NCI-H1436 treated with DMSO at 0.1 percent for 48 hours (cell line): ENCODE measurements at places on chromosomes 1 and 21.

GRCh38 chr1:151905070-151905442 is 4.3 kb downstream of the THEM4 start:
- no peak for DNase-seq

DNA sequence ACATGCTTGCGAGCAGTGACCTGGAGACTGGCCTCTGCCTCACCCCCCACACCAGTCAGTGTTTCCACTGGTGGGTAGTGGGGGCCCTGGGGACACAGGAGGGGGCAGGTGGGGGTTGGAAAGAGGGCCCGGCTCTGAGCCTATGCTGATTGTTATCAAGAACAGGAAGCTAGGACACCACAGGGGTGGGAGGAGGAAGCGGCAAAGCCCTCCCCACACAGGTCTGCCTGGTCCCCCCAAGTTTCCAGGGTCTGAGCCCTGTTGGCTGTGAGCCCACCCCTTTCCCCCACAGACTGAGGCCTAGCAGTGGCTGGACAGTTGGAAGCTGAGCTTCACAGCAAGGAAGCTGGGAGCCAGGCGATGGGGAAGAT is 1.6 kb upstream of the PTPN7 start:
- no peak for DNase-seq

- no peak for DNase-seq
These were observed 51.5 kb upstream of the EDARADD start for GRCh38 chr1:236342403-236343245.

GRCh38 chr1:110648417-110648816 is 26.3 kb downstream of the KCNA3 start:
- no peak for DNase-seq

DNA sequence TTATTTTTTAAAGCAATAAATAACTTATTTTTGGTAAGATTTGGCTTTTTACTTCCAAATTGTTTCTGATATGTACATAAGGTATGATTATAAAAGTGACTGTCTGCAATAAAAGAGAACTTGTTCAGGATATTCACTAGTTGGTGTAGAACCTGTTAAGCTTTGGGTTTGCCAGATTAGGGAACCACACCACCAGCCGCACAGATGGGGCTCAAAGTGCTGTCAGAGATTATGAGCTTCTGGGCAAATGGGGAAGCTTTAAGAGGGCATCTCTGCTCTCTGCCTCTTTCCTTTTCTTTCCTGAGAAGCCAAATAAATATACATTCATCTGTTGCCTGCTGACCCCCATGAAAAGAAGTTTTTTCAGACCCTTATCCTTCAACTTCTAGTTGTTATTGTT is 25.4 kb downstream of the IVNS1ABP start:
- no peak for DNase-seq

DNA sequence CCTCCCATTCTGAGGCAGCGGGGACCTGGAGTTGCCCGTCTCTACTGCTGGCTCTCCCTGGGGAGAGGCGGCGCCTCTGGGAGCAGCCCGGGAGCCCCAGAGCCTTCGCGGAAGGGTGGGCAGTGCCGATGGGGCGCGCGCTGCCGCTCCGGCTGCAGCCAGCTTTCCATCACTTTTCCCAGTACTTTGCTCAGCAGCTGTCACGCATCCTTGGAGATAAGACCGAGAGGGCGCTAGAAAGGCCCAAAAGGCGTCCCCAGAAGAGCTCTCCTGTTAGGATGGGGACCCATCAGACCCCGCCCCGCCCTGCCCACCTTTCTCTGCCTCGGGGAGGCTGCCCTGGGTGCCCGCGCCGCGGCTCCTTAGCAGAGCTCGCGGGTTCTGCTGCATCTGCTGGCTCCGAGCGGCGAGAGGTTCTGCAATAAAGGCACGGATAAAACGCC is 534 bp downstream of the KCNH1 start:
- no peak for DNase-seq

GRCh38 chr1:12336413-12336812 is 106.6 kb downstream of the VPS13D start:
- DNase-seq, result no peak

GRCh38 chr1:38915352-38915948 is 26.2 kb downstream of the RHBDL2 start:
- DNase-seq, result no peak

DNA sequence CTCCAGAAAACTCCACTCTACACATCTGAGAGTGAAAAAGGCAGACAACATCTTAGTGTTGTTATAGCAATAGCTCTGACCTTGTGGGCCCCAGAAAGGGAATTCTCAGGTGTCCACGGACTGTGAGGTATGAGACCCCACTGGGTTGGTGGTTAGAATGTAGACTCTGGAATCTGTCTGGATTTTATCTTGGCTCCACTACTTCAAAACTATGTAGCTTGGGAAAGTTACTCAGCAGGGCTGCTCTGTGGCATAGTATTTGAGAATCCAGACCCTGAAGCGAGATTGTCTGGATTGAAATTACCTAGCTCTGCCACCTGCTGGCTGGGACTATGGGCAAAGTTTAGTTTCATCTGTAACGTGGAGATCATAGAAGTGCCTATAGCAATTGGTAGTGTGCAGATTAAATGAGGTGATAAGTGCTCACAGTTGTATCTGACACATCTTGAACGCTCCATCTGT is 25.8 kb downstream of the PRDM2 start:
- DNase-seq, result no peak

GRCh38 chr21:34702341-34703170 is 33.8 kb downstream of the CLIC6 start:
- DNase-seq, result no peak
